ENCODE measurements at places on chromosomes 3 and 15. TPM values are rescaled to one million over a fixed set of nuclear protein-coding genes. Genes with fewer than 3 reads are reported as not detected.

The POLQ gene
- total RNA-seq: 7.3 TPM

DNA sequence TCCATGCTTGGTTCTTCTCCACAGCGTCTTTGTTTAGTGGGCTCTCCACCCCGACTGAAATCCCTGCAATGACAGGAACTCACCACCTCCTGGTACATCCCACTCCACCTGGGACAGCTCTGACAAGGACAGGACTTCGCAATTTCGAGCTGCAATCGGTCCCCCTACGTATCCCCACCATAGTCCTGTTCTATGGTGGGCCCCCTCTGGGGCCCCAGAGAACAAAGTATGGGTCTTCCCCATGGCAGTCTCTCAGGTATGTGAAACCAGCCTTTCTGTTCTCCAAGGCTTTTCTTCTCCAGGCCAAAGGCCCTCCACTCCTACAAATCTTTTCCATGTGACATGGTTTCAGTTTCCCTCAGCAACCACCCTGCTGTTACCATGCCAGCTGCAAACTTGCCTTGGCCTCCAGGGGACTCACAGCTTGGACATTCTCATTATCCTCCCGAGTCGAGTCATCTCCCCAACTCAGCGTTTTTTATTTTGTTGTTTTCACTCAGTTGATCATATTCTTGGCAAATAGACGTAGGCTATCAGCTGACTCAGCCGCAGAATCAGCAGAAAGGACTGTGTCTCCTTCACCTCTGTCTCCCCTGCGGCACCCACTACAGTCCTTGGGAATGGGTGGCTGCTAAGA, 233.3 kb downstream of the OPA1 start:
- DNase-seq: no peak

- no peak for DNase-seq
Measured at GRCh38 chr3:119329551-119329950, 35.4 kb downstream of the ARHGAP31 start.

GRCh38 chr15:56839641-56840040, 78.8 kb upstream of the TCF12 start:
- DNase-seq: no peak

The KNG1 gene
- total RNA-seq: not detected

The SLC51A gene
- not detected for total RNA-seq

DNA sequence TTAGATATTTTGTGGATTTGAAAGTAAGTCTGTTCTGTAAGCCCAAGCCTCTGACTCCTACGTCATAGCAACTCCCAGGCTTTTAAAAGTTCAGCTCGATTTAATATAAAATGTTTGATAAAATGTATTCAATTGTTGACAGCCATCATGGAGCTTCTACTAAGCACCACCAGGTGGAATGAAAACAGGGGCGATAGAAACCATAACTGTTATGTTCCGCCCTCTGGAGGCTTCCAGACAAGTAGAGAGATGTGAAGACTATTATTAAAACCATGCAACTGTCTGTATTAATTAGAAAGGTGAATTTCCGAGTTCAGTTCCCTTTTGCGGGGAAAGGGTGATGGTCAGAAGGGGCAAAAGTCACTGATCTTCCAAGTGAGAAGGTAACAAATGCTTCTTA, 292.2 kb downstream of the NR2F2 start:
- DNase-seq: no peak

The SLC27A2 gene
- 3.5 TPM for total RNA-seq

GRCh38 chr15:98787194-98787593, 138.9 kb downstream of the IGF1R start:
- DNase-seq: no peak

DNA sequence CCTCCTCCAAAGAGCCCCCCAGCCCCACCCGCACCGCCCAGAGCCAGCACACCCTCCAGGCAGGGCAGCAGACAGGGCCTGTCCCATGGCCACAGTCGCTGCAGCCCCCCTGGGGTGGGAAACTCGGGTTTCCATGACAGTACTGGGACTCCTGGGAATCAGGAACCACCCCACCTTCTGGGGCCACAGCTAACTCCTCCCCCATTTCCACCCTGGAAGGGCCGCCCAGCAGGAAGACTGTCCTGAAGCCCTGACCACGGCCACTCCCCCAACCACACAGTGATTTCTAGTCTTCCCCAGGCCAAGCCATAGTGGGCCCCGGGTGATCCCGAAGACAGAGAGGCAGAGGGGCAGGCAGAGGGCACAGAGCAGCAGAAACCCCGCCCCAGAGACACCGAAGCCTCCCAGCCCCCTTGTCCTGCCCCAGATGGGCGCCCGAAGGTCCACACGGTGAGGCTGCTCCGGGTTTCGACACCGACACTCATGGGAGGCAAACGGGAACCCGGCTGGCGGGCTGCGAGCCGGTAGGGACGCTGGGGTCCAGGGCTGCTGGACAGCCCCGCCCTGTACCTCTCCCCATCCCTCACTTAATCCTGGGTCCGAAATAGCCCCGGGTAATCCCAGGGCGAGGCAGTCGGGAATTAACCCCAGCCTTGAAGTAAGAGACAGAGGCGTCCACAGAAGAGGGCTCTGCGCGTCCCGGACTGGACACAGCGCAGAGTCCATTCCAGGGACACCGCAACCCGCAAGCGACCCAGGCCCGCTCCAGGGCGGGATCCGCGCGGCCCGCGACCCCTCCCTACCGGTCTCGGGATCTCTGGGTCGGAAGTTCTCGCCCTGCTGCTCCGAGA, 138.4 kb downstream of the NUP210 start:
- DNase-seq: no peak

GRCh38 chr15:30926161-30926560, 22.4 kb downstream of the FAN1 start:
- DNase-seq: no peak

DNA sequence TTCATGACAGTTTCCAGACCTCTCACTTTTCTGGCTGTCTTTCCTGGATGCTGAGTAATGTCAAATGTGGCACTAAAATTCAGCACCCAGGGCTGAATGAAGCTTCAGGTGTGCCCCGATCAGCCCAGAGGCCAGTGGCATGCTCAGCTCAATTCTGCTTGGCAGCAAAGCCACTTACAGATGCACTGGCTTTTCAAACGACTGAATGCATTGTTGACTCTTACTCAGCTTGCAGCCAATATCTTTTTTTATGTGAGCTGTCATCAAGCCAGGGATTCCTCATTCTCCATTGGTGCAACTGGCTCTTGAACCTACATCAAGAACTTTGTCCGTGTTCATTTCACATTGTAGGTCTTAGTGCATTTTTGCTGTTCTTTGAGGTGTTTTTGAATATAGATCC, 60.7 kb downstream of the ZDHHC19 start:
- no peak for DNase-seq

The SMCO1 gene
- not detected for total RNA-seq

The IMPDH2 gene
- 247 TPM for total RNA-seq

The SPATA12 gene
- total RNA-seq: not detected

The ADAM10 gene
- total RNA-seq: 207 TPM

DNA sequence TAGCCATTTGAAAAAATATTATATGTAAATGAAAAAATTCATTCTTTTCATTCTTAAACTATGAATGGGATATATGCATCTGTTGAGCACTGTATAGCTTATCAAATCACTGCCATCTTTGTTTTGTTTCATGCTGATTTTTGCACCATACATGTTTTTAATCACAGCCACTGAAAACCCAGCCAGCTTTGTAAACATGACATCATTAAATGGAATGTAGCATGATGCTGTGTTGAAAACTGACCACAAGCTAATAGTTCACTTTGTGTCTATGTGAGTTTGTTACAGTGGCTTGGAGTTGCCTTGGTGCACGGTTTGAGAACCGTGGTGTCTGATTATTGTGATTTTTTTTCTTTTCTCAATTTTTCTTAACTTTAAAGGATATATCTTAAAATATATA, 75.7 kb downstream of the GMPS start:
- DNase-seq: no peak

- no peak for DNase-seq
Measured at GRCh38 chr15:83871808-83872559, 218.1 kb downstream of the ADAMTSL3 start.

- peak; percentile 39 for DNase-seq
Measured at GRCh38 chr3:194633349-194634004, at the start of gene TMEM44. Gene TMEM44 (minus strand): TSS chr3:194633419. CDS start chr3:194633215, 204 bp downstream.

- DNase-seq: no peak
Measured at GRCh38 chr3:122322095-122323075, 2.7 kb upstream of the CSTA start.

The RAD54L2 gene
- total RNA-seq: 24.9 TPM

DNA sequence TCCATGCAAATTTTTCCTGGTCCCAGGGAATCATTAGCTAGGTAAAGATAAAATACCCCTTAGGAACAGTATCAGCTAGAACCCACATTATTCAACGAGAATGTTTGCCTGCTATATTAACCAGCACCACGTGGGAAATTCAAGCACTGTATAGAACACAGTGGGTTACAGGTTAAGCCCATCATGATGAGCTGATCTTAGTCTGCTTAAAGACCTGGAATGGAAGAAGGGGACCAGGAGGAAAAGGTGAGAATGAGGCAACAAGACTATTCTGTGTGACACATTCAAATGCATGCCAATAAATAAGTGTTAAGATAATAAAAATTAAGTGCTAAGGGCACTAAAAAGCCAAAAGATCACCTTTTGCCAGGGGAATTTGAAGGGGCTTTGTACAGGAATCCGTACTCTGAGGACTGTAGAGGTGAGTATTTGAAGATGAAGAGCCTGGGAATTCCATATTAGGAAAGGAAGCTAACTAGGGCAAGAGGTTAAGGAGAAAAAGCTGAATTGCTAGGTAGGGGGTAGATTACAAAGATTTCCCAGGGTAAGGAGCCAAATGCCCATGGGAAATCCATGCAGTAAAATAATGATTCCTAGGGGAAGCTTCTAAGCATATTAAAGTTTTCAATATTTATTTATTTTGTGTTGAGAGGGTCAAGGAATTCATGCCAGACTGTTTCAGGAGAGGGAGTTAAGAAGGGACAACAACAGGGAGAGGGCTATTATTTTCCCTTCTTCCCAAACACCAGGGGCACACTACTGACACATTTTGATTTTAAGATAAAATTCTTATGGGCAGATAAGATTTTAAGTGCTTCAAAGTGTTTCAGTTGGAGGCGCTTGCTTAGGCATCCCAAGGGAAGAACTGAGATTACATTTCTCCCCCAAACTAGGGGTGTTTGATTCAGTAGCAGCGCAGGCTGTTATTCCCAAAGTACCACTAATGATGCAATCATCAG, 2.3 kb upstream of the MED12L start:
- DNase-seq: no peak

DNA sequence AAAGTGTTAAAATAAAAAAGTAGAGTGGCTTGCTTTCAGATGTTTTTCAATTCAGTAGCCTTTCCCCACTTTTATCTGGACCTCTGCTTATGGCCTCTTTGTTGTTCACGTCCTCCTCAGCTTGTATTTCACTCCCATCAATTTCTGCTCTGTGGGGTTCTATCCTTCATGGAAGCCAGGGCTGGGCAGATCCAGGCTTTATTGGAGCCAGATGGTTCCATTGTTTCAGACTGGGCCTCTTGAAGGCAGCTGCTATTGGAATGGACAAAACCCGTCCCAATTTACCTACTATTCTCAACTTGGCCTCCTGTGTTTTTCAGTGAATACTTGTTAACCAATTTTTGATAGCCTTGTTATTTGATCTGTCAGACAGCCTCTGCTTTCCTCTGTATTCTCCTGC, 10.9 kb upstream of the AADACL2 start:
- no peak for DNase-seq

GRCh38 chr3:27847697-27848096, 125.6 kb upstream of the EOMES start:
- no peak for DNase-seq

DNA sequence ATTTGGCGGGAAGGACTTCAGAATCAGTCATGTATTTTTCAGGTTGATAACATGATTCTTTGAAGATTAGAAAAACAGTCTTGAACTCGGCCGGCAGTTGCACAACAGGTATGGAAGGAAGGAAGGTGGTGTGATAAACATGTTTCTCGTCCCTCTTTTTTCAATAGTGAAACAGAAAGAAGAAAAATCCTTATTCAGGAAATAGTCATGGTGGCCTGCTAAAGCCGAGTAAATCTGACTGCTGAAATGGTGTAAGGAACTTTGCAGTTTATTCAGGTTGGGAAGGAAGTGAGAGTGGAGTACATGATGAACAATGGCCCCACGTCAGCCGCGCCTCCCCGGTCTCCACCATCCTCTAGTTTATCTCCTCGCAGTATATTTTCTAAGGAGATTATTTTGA, 6.7 kb downstream of the RASGRP1 start:
- no peak for DNase-seq

DNA sequence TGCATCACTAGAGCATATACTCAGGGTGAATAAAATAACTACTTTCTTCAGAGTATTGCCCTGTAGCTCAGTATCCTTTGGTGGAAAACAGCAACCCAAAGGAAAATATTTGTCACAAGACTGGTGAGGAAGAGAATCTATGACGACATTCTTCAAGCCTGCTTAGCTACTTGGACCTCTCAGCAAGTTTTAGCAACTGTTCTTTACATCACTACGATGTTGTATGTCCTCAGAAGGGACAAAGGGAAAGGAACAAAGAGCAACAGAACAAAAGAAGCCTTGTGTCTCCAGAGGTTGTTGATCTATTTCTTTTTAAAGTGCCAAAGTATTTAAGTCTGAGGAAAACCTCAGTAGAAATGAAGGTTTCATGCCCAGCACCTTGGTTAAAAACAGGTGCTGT, 746.7 kb downstream of the NAALADL2 start:
- no peak for DNase-seq

DNA sequence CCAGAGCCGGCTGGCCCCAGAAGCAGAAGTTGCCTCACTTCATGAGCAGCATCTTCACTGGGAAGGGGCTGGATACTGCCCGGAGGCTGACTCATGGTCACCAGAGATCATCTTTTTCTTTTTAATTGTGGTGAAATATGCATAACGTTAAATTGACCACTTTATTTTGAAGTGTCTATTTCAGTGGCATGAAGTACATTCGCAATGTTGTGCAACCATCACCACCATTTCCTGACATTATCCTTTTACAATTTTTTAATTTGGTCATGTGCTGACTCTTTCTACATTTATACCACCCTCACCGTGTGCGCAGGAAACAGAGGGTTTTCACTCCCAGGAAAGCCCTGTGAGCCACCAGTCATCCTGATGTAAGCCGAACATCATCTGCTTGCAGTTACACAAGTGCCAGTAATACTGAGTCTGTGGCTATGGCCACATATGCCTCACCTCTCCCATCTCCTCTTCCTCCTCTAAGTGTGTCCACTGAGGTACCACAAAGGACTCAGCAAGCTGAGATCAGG, 51.6 kb upstream of the ABHD17C start:
- no peak for DNase-seq

The FMN1 gene
- total RNA-seq: 6.2 TPM

The GPR87 gene
- 5.0 TPM for total RNA-seq

GRCh38 chr3:108602249-108602934, 12.9 kb downstream of the DZIP3 start:
- no peak for DNase-seq
